Upper lobe of right lung (tissue), 1 donor: ENCODE measurements at places on chromosomes 1 and 21. TPM values are rescaled to one million over a fixed set of nuclear protein-coding genes. Genes with fewer than 3 reads are reported as not detected.

- no peak overlapping the region for H3K4me3 ChIP-seq
- H3K4me1 ChIP-seq, result no peaks in the 10 kb centered on the region
- no peak overlapping the region for H3K27ac ChIP-seq
- no peak for DNase-seq
- H3K36me3 ChIP-seq, result no peaks in the 10 kb centered on the region
- peaks cover 4% of the 10 kb centered on the region for H3K27me3 ChIP-seq
These were observed 355.9 kb upstream of the AJAP1 start for GRCh38 chr1:4298361-4299083.

GRCh38 chr21:26064506-26064905 lies 106.1 kb downstream of the APP start:
- no peaks in the 10 kb centered on the region for H3K27me3 ChIP-seq
- H3K27ac ChIP-seq, result no peak overlapping the region
- no peaks in the 10 kb centered on the region for H3K36me3 ChIP-seq
- no peak for DNase-seq

SRGAP2C gene
- 36.0 TPM for total RNA-seq

VSIG8 gene
- total RNA-seq, result not detected

S100A14 gene
- total RNA-seq, result 112 TPM
